ENCODE measurements at places on chromosomes 12 and 14. TPM values are rescaled to one million over a fixed set of nuclear protein-coding genes. Genes with fewer than 3 reads are reported as not detected.
A peak's percentile ranks its signal among the peaks of the same experiment; 100 is the strongest.

DNA sequence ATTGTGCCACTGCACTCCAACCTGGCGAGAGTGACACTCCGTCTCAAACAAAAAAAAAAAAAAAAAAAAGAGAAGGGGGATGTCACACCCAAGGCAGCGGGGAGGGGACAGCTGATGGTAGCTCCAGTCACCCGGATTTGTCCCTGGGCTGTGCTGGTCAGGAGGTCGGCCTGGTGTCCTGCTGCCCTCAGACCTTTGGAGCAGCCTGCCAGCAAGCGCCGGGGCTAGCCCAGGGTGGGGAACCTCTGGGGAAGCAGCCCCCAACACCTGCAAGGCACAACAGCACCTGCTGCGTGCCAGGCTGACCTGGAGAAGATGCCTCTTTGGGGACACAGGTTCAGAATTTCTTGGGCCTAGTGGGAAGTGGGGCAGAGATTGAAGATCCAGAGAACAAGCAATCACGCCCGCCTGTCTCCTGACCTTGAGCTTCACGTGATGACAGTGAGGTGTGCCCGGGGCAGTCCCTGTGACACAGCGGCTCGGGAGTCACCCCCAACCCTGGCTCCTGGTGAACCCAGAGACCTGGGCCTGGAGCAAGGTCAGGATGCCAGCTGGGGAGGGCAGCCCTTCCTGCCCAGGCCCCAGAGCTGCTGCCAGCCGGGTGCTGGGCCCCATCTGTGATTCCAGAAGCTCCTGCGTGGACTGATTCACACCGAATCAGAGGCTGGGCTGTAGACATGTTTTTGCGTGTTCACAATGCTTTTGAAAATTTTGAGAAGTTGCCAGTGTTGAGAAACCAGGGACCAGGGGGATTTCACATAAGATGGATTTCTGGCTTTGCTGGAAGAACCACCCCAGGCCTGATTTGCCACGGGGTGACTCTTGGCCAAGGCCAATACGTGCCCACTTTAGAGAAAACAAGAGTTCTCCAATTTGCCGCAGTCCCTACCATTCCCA lies 66.4 kb downstream of the RFLNA start:
- no peak for DNase-seq

DNA sequence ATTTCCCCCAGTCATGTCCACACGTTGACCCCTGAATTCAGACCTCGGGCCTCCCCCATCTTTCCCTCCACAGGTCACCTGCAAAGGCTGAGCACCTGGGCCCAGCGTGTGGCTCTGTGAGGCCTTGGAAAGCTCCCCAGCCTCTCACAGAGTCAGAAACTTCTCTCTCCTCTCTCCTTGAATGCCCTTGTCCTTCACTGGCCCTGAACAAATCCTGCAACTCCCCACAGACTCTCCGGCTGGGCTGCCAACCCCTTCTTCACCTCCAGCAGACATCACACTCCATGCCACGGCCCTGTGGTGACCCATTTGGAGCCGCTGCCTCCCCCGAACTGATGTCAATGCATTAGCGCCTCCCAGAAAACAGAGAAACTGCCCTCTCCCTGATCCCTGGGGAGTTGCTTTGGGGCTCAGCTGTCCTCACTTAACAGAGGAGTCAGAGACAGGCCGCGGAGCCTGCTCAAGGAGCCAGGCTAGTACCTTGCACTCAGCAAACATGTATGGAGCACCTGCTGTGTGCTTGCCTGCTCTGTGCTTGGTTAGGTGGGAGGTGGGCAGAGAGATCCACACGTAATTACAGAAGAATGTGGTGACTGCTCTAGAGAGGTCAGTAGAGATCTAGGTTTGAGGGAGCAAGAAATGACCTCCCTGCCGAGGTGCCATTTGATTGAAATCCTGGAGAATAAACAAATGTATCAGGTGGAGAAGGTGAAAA lies 99.2 kb upstream of the PWP1 start:
- no peak for DNase-seq

DNA sequence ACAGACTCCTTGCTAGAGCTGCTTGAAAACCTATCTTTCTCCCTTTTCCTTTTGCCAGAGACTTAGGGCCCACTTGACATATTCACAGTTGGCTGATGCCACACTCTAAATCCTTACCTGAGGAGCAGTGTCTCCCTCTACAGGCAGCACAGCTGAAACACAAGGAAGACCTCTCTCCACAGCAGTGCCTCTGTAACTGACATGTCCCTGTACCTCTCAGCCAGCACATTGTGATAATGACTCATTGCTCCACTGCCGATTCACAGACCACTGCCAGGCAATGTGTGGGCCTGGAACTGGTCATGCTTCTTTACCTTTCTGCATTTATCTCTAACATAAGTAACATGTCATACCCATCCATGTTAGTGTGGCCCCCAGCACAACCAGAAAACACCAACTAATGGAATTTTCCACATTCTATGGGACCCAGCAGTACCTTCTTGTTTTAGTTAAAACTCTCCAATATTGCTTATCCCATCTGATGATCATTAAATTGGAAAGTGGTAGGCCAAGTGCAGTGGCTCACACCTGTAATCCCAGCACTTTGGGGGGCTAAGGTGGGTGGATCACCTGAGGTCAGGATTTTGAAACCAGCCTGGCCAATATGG lies 56.5 kb downstream of the GTF2A1 start:
- peak; percentile 89 for DNase-seq

Gene MIPOL1
- 14.2 TPM for total RNA-seq

Gene CCDC88C
- 19.7 TPM for total RNA-seq

Gene BDKRB2
- 0.07 TPM for total RNA-seq

DNA sequence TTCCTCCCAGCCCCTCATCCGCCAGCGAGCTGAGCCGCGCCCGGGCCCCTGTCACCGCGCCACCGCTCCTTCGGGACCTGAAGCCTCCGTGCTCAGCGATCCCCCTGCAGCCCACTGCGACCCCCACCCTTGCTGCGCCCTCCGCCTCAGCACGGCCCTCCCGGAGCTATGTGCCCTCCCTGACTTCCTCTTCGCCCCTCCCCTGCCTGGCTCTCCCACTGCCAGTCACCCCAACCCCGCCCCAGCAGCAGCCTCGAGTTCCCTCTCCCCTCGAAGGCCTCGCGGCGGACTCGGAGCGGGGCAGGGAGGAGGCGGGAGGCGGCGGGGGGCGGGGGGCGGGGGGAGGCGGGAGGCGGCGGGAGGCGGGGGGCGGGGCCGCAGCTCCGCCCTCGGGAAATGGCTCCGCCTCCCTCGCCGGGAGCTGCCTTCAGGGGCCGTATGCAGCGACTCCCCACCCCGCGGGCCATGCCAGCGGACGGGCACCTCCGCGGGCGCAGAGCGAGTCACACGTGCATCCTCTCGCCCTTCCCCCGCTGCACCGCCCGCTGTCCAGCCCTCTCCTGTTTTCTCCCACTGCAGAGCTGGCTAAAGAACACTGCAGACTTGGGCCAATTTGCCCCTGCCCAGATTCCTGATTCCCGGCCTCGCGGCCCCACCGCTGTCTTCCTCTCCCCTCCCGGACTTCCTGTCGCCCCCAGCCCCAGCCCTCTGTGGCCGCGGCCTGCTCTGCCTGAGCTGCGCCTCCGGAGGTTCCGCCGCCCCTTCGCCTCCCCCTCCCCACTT lies 29.1 kb upstream of the ADIPOR2 start:
- DNase-seq, result peak; percentile 80

- DNase-seq, result peak; percentile 68
Measured at GRCh38 chr12:11228296-11228879, 41.1 kb downstream of the PRB3 start.

DNA sequence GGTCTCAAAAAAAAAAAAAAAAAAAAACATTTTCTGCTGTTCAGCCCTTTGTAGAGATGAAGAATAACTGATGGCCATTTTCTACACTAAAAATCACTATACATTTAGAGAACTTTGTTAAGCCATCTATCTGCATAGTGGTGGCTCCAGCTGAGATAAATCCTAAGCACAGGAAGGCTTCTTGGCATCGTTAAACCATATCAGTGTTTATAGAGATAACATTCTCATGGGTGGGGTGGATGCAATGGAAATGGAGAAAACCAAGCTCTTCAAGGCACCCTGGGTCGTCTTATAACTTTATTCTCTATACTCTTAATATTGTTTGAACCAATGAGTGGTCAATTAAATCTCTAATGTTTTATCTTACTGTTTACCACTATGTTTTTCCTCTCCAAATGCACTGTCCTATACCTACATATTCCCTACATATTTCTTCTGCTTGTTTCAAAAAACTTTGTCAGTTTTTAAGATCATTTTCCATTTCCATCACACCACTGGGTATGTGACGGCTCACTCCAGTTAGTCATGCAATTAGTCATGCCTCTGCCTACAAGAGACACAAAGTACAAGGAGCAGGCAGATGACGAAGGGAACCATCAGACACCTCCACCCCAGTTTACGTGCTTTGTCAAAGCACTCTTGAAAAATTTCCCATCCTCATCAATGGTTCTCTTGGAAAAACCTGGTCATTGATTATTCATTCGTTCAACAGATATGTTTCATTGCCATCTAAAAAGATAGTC lies 119.3 kb upstream of the OVCH1 start:
- peak; percentile 87 for DNase-seq

DNA sequence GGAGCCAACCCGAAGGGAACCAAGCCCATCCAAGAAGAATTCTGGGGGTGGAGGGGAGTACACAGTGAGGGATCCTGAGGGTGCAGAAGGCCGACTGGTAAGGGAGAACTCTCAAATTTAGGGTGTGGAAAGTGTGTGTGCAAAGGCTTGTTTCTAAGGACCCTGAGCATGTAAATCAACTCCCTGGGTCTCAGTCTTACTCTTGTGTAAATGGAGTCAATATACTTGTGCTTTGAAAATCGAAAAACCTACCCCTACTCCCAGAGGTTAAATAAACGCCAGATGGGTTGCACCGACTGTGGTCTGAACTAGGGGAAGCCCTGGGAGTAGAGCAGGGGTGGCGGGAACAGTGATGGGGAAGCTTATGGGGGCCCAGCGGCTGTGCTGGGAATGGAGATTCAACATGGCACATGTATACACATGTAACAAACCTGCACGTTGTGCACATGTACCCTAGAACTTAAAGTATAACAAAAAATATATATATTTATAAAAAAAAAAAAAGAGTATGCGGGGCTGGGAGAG lies 6.0 kb downstream of the B4GALNT1 start:
- no peak for DNase-seq

Gene CCDC63
- total RNA-seq, result not detected

Gene RTL1
- total RNA-seq, result not detected

DNA sequence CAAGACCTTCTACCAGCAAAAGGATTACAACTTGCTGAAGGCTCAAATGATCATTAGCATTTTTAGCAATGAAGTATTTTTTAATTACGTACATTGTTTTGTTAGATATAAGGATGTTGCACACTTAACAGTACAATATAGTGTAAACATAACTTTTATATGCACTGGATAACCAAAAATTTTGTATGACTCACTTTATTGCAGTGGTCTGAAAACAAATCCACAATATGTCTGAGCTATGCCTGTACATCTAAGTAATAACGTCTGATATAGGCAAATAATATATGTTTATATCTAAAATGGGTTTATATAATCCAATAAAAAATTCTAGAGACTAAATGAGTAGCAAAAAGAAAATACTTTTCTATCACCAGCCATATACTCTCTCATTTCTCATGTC lies 10.6 kb downstream of the ANKS1B start:
- DNase-seq, result no peak

GRCh38 chr14:98114122-98114895 lies 1157.7 kb downstream of the BCL11B start:
- peak; percentile 18 for DNase-seq

- DNase-seq, result no peak
Measured at GRCh38 chr12:24768415-24768814, 180.5 kb downstream of the BCAT1 start.

GRCh38 chr14:94021416-94022157 lies 4.6 kb upstream of the OTUB2 start:
- no peak for DNase-seq

GRCh38 chr12:131066886-131067490 lies 113.3 kb downstream of the ADGRD1 start:
- no peak for DNase-seq

Gene CFAP251
- total RNA-seq, result 3.2 TPM

Gene KRT6A
- total RNA-seq, result 61.2 TPM

Gene RNF212B
- total RNA-seq, result not detected

Gene RDH12
- not detected for total RNA-seq

GRCh38 chr12:22044391-22044790 lies 1.6 kb upstream of the CMAS start:
- no peak for DNase-seq

DNA sequence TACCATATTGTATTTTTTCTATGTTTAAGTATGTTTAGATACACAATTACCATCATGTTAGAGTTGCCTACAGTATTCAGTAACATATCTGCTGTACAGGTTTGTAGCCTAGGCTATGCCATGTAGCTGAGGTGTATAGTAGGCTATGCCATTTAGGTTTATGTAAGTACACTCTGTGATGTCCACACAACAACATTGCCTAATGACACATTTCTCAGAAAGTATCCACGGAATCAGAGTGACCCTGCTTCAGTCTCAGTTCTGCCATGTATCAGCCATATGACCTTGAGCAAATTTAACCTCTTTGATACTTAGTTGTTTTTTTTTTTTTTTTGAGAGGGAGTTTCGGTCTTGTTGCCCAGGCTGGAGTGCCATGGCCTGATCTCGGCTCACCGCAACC lies 12.7 kb downstream of the SUSD6 start:
- DNase-seq, result no peak

DNA sequence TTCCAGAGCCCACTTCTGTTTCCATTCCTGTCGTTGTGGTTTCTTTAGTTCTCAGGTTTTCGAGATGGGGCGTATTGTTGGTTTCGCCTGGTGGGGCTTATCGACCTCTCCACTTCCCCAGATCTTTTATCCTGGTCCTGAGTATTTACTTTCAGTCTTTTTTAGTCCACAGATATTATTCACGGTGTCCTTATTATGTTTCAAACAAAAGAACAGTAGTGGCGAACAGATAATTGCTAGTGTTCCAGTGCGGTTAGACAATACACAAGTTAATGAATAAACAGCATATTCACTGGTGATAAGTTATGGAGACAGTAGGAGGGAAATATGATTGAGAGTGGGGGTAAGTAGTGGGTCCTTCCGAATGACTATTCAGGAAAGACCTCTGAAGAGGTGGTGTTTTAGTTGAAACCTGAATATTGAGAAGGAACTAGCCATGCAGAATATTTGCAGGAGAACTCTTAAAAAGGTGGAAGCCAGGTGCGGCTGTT lies 668 bp downstream of the TMEM260 start:
- peak; percentile 35 for DNase-seq

Gene IL22
- total RNA-seq, result not detected

- no peak for DNase-seq
Measured at GRCh38 chr14:91354979-91355685, 62.5 kb downstream of the CCDC88C start.

Gene KRT6C
- total RNA-seq, result not detected

- no peak for DNase-seq
Measured at GRCh38 chr12:68180792-68181744, 21.5 kb upstream of the IFNG start.

GRCh38 chr12:77833329-77833728 lies 2.6 kb downstream of the NAV3 start:
- no peak for DNase-seq

- DNase-seq, result no peak
Measured at GRCh38 chr14:22329371-22329770, 259.7 kb downstream of the DAD1 start.

DNA sequence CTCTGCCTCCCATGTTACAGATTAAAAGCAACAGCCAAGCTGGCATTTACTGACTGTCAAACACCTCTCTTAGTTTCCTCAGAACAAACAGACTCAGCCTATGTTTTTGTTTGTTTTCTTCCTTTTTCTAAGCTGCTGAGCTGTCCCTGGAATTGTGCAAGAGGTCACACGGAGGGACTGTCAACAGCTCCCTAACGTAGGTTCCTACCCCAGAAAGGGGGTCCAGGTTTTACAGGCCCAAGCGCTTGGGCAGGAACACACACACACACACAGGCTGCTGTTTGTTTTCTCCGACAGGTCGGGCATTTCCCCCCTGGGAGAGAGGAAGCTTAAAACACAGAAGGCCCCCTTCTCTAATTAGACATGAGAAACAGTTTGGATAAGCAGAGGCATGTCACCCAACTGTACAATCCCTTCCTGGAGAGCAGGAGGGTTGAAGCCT lies 739.6 kb upstream of the TBX3 start:
- DNase-seq, result peak; percentile 23
